ENCODE measurements at places on chromosomes 7 and 10.
A peak's percentile ranks its signal among the peaks of the same experiment; 100 is the strongest.

- no peak for DNase-seq
Observed at GRCh38 chr10:96835899-96836298, 3.8 kb downstream of the LCOR start.

DNA sequence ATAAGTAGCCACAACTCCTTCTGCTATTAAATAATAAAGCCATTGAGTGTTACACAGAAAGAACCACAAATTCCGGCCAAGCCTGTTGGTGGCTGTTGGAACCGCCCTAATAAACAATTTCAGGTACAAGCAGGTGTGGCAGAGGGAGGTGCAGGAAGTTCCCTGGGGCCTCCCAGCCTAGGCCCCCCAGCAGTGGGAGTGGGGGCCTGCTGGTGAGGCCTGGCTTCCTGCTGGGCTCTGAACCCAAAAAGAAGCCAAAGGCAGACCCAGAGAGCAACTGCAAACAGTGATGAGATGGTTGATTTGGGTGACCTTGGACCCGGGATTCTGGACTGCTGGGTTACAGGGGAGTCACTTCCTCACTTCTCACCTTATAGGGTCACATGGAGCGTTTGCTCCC, 21.0 kb upstream of the LMTK2 start:
- DNase-seq: no peak

DNA sequence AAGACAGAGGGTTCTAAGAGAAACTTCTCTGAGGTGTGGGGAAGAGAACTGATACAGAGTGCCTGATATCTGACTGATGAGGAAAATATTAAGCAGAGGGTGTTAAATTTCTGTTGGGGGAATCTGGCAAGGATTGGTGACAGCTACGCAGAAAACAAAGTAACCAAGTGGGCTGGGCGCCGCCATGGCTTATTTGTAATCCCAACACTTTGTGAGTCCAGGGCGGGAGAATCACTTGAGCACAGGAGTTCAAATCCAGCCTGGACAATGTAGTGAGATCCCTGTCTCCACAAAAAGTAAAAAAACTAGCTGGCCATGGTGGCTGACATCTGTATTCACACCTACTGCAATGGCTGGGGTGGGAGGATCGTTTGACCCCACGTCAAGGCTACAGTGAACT, 2.1 kb upstream of the C7orf25 start:
- DNase-seq: no peak

GRCh38 chr7:69677054-69677852, 79.0 kb downstream of the AUTS2 start:
- DNase-seq: no peak

DNA sequence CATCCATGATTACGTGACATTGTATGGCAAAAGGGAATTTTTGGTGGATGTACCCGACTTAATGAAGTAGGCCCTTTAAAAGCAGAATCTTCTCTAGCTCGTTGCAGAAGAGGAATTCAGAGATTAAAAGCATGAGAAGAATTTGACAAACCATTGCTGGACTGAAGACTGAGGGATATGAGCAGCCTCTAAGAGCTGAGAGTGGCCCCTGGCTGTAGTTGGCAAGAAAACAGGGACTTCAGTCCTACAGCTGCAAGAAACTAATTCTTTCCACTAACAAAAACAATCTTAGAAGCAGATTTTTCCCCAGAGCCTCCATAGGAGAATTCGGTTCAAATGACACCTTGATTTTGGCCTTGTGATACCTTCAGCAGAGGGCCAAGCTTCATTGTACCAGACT, 34.1 kb downstream of the MACC1 start:
- DNase-seq: no peak

GRCh38 chr7:5517057-5517456, 93.4 kb upstream of the TNRC18 start:
- no peak for DNase-seq

GRCh38 chr7:121530227-121531174, 134.4 kb upstream of the FAM3C start:
- peak; percentile 19 for DNase-seq

DNA sequence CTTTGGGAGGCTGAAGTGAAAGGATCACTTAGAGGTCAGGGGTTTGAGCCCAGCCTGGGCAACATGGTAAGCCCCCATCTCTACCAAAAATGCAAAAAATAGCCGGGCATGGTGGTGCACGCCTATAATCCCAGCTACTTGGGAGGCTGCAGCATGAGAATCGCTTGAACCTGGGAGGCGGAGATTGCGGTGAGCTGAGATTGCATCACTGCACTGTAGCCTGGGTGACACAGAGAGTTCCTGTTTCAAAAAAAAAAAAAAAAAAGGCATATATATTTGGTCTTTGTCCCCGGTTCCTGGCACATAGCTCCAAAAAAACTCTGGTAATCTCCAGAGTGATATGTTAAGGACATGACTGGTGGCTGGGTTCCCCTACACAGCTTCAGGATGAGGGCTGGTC, 147.3 kb downstream of the SEC23IP start:
- DNase-seq: no peak

GRCh38 chr7:23938937-23939552, 229.0 kb downstream of the STK31 start:
- peak; percentile 1 for DNase-seq

GRCh38 chr7:1854866-1855724, 185.0 kb downstream of the ELFN1 start:
- no peak for DNase-seq

DNA sequence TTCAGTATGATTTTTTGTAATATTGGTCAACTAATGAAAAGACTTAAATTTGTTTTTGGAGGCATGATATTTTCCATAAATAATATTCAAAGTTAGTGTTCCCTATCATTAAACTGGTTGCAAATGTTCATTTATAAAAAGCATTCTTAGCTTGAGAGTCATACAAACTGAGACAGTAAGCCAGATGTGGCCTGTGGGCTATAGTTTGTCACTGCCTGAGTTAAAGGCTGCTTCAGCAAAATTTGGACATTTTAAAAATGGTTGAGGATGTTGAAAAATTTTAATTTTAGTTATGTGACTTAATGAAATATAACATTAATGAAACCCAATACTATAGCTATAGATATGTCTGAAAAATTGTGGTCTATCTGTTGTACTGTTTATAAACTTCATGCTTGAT, 180.2 kb upstream of the CACNA2D1 start:
- no peak for DNase-seq

DNA sequence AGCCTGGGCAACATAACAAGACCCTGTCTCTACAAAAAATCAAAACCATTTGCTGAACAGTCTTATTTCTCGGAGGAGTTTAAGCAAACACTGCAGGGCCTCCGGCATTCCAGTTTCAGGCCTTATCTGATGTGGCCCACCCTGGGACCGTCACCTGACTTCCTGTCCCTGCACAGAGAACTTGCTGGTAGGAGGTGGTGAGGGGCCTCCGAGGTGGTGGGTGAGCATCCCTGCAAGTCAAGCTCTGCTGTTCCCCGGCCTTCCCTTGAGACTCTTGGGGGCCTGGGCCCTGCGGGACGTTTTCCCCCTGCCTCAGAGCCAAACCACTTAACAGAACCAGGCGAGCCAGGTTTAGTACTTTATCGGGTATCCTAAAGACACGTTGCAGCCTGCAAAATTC, 44.5 kb upstream of the AP5Z1 start:
- no peak for DNase-seq

DNA sequence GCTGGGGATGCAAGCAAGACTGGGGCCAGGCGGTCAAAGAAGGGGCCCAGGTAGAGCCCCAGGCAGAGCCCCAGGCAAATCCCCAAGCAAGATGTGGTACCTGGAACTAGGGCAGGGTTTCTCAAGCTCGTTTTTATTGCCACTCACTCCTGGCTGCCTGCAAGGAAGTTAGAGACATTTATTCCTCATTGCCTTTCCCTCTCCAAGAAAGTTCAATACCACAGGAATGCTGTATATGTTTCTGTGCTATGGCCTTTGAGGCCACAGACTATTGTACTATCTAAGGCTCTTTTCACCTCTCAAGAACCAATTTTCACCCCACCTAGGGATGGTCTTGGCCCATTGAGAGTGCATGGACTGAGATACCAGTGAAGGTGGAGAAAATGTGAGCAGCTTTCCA, 71.3 kb downstream of the TACC2 start:
- no peak for DNase-seq

DNA sequence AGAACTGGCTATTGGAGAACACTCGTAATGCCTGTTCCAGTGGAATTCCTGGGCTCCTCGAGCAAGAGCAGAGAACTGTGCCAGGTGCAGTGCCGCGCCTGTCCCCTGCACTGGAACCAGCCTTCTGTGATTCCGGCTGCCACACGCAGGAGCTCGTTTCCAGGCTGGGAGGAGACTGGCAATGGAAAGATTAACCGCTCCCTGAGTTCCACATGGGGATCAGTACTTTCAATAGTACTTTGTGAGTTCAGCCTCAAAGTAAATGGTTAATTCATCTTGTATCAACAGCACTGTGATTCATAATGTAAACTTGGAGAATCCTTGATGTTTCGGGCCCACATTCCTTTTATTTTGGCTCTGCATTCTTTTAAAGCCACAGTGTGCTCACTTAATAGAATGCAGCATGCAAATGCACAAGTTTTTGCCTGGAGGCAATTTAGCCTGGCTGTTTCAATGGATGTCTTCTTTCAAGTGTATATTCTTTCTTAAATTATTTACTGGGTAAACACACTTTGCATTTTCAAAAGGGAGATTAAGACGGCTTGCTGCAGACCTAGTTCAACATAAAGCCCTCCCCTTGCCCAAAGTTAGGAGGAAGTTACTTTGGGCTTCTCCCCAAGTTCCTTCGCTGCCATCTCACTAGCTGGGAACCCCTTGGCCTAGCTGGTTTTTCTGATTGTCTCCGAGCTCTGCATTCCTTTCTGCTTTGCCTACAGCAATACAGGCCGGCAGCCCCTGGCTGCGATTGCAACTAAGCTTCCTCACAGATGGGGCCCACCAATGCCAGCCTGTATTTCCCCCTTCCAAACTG, 138.1 kb upstream of the TCF7L2 start:
- DNase-seq: no peak
